ENCODE measurements at places on chromosomes 6 and 20.

- no peak for DNase-seq
Measured at GRCh38 chr6:166162599-166163342, 4.9 kb downstream of the TBXT start.

GRCh38 chr6:29146179-29146578, 24.5 kb upstream of the OR2J2 start:
- no peak for DNase-seq

- no peak for DNase-seq
Measured at GRCh38 chr6:21824431-21825177, 231.1 kb downstream of the SOX4 start.

DNA sequence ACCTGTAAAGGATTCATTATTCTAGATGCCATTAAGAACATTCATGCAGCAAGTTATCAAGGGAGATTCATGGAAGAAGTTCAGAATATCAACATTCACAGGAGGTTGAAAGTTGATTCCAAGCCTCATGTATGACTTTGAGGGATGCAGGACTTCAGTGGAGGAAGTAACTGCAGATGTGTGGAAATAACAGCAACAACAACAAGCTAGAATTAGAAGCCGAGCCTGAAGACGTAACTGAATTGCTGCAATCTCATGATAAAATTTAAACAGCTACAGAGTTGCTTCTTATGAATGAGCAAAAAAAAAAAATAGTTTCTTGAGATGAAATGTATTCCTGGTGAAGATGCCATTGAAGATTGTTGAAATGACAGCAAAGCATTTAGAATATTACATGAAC, 73.3 kb upstream of the NXT1 start:
- DNase-seq = no peak

DNA sequence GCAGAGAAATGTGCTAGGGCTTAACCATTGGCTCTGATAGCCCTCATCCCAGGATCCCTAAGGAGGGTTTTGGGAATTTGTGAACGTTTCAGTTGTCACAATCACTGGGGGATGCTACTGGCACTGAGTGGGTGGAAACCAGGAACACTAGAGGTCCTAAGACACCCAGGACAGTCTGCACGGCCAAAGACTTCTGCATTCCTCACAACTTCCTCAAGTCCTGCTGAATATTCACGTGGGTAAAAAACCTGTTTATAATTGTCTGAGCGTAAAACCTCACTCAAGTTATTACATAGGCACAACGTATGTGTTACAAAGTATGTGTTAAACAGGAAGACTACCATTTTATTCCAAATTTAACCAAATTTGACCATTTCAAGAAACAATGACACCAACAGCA, 52.4 kb downstream of the GMDS start:
- DNase-seq = no peak

- DNase-seq = no peak
Measured at GRCh38 chr20:16115911-16116552, 457.2 kb downstream of the KIF16B start.

Measured in activated CD4-positive, alpha-beta T cell treated with anti-CD3 and anti-CD28 coated beads, Interleukin-2, amount 10 ng/mL, durations not matched to agents 24 days and 14 days (primary cell).